ENCODE measurements at places on chromosomes 6 and 20.

- DNase-seq: no peak
Observed at GRCh38 chr6:154440022-154440421, 70.5 kb downstream of the CNKSR3 start.

DNA sequence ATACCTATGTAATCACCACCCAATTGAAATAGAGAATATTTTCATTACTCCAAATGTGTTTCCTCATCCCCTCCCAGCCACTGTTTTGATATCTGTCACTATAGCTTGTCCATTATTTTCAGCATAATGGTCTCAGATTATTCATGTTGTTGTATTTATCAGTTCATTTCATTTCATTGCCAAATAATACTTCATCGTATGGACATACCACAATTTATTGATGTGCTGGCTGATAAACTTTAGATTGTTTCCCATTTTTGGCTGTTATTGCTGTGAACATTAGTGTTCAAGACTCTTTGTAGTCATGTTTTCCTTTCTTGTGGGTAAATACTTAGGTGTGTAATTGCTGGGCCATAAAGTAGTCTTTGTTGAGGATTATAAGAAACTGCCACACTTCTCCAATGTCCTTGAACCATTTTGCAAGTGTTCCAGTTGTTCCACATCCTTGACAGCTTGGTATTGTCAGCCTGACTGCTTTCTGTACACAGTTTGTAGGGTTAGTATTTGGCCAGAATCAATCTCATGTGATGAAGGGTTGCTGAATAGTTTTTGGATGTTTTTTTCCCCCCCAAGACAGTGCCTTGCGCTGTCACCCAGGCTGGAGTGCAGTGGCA lies 44.3 kb downstream of the JARID2 start:
- DNase-seq: no peak

GRCh38 chr20:9177278-9177677 lies 108.4 kb downstream of the PLCB4 start:
- no peak for DNase-seq

- DNase-seq: no peak
Observed at GRCh38 chr6:162345051-162345511, 382.5 kb downstream of the PRKN start.

DNA sequence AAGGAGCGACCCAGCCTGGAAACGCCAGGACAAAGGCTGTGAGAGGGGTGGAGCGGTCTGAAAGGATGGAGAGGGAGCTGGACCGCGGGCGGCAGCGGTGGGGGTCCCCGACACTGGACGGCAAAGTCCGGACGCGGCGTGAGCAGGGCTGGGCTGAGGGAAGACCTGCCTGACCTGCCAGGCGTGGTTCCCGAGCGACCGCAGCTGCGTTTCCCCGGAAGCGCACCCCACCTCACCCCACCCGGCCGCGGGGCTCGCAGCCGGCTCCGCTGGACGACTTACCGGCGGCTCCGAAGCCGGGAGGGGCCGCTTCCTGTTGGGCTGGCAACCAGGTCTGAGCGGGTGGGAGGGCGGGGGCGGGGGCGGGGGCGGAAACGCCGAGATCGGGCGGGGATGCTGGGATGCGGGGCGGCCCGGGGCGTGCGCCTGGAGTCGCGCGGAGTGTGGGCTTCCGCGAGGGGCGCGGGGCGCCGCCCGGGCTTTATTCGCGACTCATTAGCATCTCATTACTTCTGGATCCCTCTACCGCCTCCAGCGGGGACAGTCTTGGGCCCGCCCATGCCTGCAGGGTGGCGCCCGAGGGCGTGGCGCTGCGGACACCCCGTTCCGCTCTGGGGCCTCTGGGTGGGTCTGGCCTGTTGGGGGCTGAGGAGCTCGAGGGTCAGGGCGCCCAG lies at the start of gene MICAL1:
Gene MICAL1 (minus strand): TSS at position 336 of the 674 bp plus-strand sequence. CDS start 1,576 bp downstream, outside the sequence.
- peak; percentile 71 for DNase-seq

- DNase-seq: no peak
Observed at GRCh38 chr6:3303795-3304411, 45.2 kb downstream of the PSMG4 start.

GRCh38 chr20:10105046-10105445 lies 70.3 kb downstream of the ANKEF1 start:
- DNase-seq: no peak

DNA sequence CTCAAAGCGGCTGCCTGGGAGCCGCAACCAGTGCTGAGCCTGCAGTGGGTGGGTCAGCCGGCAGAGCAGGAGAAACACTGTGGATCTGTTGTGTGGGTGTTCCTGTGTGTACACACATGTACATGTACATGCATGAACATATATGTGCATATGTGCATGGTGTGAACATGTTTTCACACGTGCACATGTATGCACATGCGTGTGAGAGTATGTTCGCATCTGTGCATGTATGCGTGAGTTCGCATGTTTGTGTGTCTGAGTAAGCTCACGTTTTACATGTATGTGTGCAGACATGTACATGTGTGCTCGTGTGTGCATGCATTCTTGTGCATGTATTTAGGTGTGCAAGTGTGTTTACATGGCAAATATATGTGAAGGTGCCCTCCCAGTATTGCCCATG lies 302.6 kb downstream of the CDH4 start:
- no peak for DNase-seq

- no peak for DNase-seq
Observed at GRCh38 chr6:25959890-25960536, 2.6 kb upstream of the TRIM38 start.

DNA sequence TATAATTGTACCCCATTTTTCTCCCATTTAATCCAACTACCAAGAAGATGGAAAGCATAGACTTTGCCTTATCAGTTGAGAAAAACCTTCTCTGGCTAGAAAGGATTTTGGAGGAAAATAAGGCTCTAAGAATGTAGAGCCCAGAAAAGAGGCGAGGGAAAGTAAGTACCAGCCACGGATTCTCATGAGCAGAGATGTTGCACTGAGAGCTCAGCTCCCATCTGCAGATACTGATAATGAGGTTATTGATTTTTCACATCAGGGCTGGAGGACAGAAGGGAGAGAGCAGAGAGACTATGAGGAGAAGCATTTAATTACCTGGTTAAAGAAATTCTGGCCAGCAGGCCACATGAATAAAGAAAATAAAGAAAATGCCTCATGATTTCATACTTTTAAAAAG lies 104.4 kb upstream of the FAM184A start:
- DNase-seq: no peak

- DNase-seq: peak; percentile 68
Observed at GRCh38 chr20:35093267-35093884, 769 bp upstream of the TRPC4AP start.

GRCh38 chr6:14290772-14291330 lies 173.3 kb downstream of the CD83 start:
- no peak for DNase-seq

DNA sequence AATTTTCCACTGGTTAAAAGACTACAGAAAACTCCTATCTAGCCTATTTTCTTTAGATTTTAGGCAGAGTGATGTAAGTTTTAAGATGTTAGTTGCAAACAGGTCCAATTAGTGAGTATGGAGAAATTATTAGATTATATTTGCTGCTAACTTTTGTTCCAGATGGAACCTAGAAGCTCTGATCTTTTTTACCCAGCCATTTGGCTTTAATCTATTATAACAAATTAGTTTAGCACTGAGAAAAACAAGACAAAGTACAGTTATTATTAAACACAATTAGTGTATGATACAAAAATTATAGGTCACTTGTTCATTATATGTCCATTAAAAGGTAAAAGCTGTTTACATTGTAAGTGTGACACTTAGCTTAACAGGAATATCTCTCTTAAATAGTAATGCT lies 2.5 kb downstream of the FAM162B start:
- DNase-seq: no peak

DNA sequence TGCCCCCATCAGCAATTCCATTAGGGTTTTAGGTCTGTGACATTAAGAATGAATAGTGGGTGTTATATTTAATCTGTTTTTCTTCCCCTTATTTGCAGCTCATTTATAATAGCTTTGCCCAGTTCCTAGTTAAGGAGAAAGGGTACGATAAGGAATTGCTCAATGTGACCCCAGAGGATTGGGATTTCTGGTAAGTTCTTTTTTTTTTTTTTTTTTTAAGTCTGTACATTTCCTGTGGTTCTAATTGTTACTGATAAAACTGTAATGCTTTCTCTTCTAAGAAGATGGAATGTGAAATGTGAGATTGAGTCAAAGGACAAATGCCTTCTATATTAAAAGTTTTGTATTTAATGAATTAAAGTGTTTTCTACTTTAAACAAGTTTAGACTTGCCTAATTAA lies 5.5 kb downstream of the NT5DC1 start:
- DNase-seq: no peak

DNA sequence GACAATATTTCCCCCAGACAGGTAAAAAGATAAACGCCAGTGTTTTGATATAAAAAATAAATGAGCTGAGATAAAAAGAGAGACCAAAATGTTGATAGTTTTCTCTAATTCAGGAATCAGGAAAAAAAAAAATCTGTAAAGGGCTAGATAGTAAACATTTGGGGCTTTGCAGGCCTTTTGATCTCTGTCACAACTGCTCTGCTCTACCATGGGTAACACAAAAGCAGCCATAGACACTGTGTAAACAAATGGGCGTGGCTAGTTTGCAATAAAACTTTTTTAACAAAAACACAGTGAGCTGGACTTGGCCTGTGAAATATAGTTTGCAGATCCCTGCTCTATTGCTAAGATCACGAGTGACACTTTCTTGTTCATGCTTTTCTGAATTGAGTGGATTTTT lies 219.1 kb upstream of the STXBP5 start:
- DNase-seq: peak; percentile 74

- DNase-seq: no peak
Observed at GRCh38 chr6:116450769-116451740, 10.1 kb upstream of the CALHM6 start.

DNA sequence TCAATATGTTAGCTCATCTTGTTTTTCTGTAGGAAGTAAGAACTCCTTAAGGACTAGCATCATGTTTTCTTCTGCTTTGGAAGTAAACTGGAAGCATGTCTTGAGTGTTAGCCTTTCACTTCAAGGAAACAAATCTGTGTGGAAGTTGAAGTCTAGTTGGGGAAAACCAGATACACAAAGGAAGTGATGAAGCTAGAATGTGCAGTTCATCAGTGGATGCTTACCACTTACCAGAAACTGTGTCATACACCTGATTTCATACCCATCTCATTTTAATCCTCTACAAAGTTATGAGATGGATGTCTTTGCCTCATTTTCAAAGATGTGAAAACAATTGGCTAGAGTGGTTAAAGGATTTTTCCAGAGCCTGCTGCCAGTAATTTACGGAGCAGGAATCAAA lies 75.8 kb downstream of the TMEM170B start:
- no peak for DNase-seq

- DNase-seq: peak; percentile 55
Observed at GRCh38 chr20:19975901-19976300, 41.3 kb upstream of the NAA20 start.

GRCh38 chr20:61619751-61620150 lies 367.7 kb downstream of the CDH4 start:
- no peak for DNase-seq

DNA sequence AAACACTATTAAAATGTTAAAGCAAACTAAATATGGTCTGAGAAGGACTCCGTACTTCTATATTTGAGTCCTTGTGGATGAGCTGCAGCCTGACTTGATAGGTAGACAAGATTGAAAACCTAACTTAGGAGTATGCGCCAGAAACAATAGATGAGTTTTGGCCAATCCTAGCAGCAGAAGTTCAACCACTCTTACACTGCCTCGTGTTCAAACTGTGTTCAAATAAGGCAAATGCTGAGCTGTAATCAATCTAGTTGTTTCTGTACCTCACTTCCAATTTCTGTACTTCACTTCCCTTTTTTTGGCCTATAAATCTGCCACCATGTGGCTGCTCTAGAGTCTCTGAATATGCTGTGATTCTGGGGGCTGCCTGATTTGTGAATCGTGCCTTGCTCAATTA lies 13.2 kb upstream of the SERINC1 start:
- DNase-seq: no peak

DNA sequence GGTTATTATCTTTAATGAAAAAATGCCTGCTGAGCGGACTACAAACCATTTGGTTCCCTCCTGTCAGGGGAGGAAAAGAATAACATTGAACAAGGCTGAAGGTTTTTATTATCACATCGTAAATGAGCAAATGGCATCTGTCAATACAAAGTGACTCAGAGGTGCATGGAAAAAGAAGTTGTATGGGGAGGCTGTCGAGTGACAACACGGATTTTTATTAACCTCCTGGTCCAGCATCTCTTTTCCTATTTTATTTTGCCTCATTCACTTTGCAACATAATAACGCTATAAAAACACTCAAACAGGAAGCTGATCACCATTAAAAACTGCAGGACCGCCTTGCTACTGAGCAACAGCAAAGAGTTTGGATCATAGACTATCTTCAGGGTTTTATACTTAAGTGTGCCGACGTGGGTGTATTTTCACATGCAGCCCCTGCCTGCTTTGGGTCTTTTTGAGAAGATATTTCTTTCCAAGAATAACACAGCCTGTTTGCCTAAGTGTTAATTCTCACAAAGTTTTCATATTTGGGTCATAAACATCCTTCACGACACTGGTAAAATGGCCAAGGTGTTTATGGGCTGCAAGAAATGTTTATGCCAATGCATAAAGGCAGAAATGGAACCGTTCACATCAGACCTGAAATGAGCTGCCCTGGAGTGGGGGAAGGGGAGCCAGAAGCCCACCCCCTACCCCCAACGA lies 132.1 kb upstream of the SALL4 start:
- no peak for DNase-seq

DNA sequence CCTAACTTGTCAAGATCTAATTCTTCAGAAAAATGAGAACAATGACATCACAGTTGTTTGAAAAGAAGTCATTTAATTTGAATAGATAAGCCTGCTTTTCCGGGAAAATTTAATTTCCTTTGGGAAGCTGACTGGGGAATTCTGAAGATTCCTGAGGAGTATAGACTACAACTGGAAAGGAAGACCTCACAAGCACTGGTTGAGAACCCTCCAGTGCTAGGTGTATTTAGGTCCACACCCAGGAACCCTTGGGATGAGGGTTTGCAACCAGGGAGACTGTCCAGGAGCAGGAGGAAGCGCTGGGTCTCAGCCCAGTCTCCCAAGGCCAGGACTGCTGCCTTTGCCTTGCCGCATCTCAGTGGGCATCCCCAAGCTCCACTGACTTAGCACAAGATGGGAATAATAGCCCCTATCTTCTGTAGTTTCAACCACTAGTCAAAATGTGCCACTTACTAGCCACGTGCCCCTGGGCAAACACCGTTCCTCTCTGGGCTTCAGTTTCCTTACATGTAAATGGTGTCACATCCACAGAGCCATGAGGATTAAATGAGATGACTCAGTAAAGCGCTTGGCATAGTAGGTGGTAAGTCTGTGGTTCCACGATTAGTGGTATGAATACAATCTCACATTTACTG lies 6.9 kb upstream of the CD93 start:
- no peak for DNase-seq

- DNase-seq: no peak
Observed at GRCh38 chr20:49431329-49431728, 51.1 kb downstream of the KCNB1 start.

DNA sequence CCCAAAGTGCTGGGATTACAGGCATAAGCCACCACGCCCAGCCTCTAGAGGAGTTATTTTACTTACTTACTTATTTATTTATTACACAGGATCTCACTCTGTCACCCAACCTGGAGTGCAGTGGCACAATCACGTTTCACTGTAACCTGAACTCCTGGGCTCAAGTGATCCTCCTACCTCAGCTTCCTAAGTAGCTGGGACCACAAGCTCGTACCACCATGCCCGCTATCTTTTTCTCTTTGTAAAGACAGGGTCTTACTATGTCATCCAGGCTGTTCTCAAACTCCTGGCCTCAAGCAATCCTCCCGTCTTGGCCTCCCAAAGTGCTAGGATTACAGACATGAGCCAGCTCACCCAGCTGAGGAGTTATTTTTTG lies 1.6 kb upstream of the TRIB3 start:
- DNase-seq: no peak
